Left ventricle myocardium superior (tissue), 1 donor: ENCODE measurements at places on chromosomes 6 and 20. TPM values are rescaled to one million over a fixed set of nuclear protein-coding genes. Genes with fewer than 3 reads are reported as not detected.

GRCh38 chr20:24277196-24277595 is 192.2 kb upstream of the SYNDIG1 start:
- DNase-seq = no peak

Gene PROKR2
- not detected for total RNA-seq

DNA sequence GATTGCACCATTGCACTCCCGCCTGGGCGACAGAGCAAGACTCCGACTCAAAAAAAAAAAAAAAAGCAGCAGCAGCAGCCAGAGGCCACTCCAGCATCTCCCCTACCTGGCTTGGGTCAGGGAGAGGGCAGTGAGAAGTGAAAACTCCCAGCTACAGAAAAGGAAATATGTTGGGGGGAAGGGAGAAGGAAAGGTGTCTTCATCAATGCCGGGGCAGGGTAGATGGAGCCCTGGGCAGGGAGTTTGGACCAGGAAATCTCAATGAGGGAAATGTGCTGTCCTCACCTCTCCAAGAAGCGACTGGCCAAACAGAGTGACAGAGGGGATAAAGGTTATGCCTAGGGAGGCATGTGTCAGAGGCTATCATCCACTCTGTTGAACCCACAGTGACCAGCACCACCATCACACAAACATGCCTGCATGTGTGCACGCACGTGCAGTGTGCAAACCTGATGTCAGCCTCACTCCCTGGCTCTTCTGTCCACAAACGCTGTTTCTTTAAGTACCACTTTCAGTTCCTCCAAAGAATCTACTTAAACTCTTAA is 887 bp upstream of the AIF1 start:
- no peak for DNase-seq

Gene SLC35F1
- 6.7 TPM for total RNA-seq

DNA sequence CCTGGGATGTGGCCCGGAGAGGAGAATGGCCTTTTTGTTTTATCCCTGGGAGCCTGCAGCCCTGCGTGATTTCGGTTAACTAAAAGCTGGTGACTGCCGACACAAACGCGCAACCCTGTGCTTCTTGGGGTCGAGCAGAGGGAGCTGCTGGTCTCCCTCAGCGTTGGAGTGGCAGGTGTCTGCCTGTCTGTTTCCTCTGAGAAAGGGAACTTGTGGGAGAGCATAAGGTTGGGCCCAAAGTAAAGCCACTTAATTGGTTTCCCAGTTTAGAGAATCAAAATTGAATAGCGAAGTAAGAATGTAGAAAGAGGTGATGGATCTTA is 500 bp downstream of the LTV1 start:
- DNase-seq = no peak

Gene BAG2
- total RNA-seq = 14.8 TPM

Gene RUNX2
- 0.79 TPM for total RNA-seq

GRCh38 chr20:5829241-5829809 is 79.1 kb downstream of the SHLD1 start:
- DNase-seq = no peak

GRCh38 chr20:40414843-40415615 is 274.0 kb downstream of the MAFB start:
- DNase-seq = no peak
